ENCODE measurements at places on chromosomes 12 and 14. TPM values are rescaled to one million over a fixed set of nuclear protein-coding genes. Genes with fewer than 3 reads are reported as not detected.

- peak; percentile 2 for DNase-seq
These were observed 161.3 kb downstream of the RPL10L start for GRCh38 chr14:46490238-46490685.

- no peak for DNase-seq
These were observed 166.1 kb upstream of the SYT10 start for GRCh38 chr12:33605757-33606156.

DNA sequence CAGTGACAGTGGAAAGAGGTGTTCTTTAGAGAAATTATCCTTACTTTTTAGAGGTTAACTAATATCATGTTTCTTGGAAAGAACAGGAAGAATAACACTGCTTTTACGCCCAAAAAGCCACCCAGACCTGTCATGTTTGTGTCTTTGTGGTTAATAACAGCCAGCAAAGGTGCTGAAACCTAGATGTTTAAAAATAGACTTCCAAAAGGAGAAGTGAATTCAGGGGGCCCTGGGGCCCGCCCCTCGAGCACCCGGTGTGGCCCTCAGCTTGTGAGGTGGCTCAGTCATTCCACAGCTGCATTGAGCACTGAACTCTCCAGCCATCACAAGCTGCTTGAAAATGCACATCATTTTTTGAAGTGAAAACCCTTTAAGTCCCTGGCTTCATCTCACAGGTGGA is 20.8 kb upstream of the AMN start:
- peak; percentile 88 for DNase-seq

GRCh38 chr12:72543777-72544467 is 271.8 kb downstream of the TRHDE start:
- DNase-seq, result no peak

Gene ADAMTS20
- total RNA-seq, result not detected

Gene GABARAPL1
- total RNA-seq, result 11.9 TPM

Gene CHURC1
- 67.7 TPM for total RNA-seq

Gene EMC9
- total RNA-seq, result 26.4 TPM

All from B cell (primary cell).